NCI-H510A treated with DMSO at 0.1 percent for 48 hours (cell line): ENCODE measurements at places on chromosomes 6 and 20.

- DNase-seq = no peak
Observed at GRCh38 chr6:161215876-161216615, 57.8 kb downstream of the AGPAT4 start.

- no peak for DNase-seq
Observed at GRCh38 chr6:140051521-140052512, 677.4 kb upstream of the CITED2 start.

DNA sequence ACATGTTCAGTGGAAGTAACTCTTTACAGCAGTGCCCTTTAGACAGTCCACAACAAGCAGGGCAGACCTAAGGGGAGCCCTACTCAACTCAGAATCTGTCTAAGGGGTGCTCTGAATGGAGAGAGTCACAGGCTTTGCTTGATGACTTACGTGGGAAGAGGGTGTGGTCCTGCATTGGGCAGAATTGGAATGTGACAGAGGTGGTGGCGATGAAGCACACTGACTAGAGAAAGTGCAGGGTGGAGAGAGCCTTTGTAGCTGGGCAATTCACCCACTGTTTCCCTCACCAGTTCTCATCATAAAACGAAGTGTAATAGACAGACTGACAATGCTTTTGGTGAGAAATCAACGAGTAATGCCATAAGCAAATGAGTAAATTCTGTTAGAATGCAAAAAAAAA lies 11.2 kb downstream of the TP53INP2 start:
- no peak for DNase-seq

GRCh38 chr6:146876271-146877151 lies 277.7 kb downstream of the ADGB start:
- DNase-seq = no peak

GRCh38 chr6:1720620-1721322 lies 111.1 kb downstream of the FOXC1 start:
- DNase-seq = no peak
